ENCODE measurements at places on chromosomes 4 and X.
A peak's percentile ranks its signal among the peaks of the same experiment; 100 is the strongest.

DNA sequence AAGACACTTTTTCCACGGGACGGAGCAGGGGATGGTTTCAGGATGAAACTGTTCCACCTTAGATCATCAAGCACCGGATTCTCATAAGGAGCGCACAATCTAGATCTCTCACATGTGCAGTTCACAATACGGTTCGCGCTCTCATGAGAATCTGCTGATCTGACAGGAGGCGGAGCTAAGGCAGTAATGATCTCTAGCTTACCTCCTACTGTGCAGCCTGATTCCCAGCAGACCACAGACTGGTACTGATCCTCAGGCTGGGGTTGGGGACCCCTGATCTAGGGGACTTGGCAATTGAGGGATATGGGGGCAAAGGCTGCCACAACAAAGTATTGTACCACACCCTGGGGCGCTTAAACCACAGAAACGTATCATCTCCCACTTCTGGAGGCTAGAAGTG, 25.7 kb downstream of the ZNF185 start:
- no peak for DNase-seq

DNA sequence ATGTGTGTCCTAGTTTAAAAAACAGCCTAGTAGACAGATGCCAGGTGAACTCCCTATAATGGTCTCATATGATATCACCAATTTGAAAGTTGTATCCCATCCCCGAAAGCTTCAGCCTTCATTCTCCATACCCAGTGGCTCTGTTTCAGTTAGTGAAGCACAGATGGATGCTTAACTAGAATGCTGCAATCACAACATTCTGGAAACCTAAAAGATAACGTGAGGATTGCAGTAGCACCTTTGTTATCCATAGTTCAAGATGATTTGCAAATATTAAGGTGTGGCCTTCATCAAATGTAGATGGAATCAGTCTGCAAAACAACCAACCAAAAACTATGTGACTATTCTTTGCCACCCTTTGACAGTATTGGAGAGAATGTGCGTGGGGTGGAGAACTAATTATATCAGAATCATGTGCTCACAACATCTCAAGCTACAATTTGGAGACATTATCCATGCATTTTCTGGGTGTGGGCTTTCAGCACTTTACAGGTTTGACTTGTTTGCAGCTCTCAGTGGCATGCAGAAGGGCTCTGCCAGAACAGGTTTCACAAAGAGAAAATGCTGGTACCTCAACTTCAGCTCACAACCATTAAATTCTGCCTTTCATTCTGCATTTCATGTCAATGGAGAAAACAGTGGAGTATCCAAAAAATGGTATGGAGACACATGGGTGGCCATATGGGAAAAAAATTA, 18.3 kb upstream of the PPID start:
- DNase-seq: no peak

DNA sequence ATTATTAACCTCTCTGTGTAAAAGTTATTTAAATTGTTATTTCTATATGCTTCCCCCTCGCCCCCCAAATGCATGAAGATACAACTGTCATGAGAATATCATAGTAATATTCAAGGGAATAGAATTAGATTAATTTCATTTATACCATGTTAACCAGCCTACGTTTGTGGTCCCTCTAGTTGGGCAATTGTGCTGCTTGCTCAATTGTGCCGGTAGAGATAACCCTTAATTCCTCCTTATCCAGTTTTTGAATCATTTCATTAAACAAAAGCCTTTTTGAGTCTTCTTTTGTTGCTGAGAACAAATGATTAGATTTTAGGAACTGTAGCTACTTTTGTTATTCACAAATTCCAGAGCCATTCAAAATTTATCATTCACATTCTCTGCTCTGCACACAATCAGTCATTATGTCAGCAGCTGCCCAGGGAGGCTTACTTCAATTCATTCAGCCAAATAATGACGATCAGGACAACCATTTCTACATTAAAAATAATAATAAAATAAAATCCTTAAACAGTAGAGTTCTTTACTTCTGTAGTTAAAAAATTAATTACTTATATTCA, 98.1 kb downstream of the ADGRL3 start:
- DNase-seq: no peak

- peak; percentile 38 for DNase-seq
Observed at GRCh38 chr4:168849030-168849675, 160.9 kb downstream of the CBR4 start.

- DNase-seq: no peak
Observed at GRCh38 chrX:138150709-138151108, 560.8 kb downstream of the FGF13 start.

- DNase-seq: no peak
Observed at GRCh38 chr4:74031576-74031975, 6.9 kb downstream of the CXCL3 start.

DNA sequence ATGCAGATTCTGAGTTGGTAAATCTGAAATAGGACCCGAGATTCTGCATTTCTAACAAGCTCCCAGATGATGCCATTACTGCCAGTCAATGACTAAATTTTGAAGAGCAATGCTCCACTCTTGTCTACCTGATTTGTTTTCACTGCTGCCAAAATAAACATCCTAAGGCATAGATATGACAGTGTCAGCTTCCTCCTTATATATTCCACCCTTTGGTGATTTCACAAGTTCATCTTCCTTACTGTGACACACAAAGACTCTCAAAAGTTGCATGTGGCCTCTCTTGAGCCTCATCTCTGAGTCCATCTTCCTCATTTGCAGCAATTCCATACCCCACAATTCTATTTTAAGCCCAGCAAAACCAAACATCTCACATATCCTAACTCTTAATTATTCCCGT, 110.9 kb downstream of the FBXW7 start:
- no peak for DNase-seq

All from midbrain (tissue), 1 donor.